ENCODE measurements at places on chromosomes 4 and X.

DNA sequence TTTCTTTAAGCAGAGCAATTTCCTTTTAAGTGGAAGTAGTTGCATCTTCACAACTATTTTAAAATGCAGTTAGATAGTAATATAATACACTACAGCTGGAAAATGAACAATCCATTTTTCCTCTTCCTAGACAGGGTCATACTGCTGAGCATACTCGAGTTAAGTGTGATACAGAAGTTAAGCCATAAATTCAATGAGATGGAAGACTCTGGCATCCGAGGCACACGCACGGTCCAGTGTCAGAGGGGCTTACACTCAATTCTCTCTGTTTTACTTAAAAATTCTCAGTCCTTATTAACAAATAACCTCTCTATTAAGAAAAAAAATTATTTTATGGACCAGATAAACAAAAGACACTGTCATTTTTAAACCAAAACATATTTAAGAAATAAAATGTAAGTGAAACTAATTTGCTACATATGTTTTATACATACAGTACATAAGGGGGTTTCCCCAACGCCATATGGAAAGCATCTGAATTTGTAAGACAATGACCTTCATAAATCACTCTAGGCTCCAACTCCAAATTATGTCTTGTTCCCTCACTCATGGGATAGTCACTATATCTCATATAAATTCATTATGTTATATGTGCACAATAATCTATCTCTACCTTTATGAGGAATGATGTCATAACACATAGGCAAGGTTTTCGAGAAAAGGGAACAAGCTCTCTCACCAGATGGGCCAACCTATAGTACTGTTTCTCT is 315.3 kb downstream of the PAPSS1 start:
- DNase-seq = no peak

DNA sequence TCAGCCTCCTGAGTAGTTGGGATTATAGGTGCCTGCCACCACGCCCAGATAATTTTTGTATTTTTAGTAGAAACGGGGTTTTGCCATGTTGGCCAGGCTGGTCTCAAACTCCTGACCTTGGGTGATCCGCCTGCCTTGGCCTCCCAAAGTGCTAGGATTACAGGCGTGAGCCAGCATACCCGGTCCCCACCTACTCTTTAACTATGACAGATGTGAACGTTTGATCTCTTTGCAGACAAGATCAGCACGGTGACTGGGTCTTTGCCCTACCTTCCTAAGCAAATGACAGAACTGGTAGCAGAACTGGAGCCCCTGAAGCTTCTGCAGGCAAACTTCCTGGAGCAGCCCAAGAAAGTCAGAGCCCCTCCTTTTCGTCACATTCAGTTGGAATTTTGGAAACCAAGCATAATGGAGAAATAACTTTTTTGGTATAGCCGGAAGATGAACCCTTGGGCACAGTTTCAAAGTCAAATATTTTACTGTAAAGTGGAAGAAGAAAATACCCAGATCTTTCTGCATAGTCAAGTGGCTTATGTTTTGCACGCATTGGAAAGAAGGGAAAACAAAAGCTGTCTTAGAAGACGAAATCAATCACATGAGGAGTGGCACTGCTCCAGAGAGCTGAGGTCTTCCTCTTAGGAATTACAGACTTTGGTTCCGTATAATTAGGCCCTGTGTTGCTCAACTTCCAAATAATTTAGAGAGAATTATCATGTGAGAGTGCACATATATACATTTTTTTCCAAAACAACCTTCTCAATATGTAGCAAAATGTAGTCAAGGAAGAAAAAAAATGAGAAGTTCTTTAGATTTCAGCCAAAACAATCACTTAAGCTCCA is 90.6 kb downstream of the SORBS2 start:
- no peak for DNase-seq

GRCh38 chr4:168853770-168854169 is 156.3 kb downstream of the CBR4 start:
- DNase-seq = no peak

DNA sequence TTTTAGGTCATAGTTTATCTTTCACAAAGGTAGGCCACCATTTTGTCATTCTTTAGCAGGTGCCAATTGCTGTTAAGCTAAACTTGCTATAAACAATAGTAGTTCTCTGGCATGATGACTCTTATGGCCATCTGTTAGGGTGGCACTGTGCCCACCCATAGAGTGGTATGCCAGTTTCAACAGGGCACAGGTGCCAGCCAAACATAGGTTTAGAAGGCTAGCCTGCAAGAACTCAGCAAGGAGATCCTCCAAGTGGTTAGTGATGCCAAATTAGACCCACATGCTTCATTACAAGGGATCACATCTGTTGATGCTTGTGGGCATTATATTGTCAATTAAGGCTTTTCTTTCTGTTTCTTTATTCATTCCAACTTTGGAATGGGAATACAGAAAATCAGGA is 204.5 kb downstream of the FMR1NB start:
- no peak for DNase-seq

- no peak for DNase-seq
Measured at GRCh38 chrX:154840856-154841255, 6.4 kb upstream of the SMIM9 start.

- no peak for DNase-seq
Measured at GRCh38 chrX:19863857-19864223, 23.6 kb downstream of the SH3KBP1 start.

DNA sequence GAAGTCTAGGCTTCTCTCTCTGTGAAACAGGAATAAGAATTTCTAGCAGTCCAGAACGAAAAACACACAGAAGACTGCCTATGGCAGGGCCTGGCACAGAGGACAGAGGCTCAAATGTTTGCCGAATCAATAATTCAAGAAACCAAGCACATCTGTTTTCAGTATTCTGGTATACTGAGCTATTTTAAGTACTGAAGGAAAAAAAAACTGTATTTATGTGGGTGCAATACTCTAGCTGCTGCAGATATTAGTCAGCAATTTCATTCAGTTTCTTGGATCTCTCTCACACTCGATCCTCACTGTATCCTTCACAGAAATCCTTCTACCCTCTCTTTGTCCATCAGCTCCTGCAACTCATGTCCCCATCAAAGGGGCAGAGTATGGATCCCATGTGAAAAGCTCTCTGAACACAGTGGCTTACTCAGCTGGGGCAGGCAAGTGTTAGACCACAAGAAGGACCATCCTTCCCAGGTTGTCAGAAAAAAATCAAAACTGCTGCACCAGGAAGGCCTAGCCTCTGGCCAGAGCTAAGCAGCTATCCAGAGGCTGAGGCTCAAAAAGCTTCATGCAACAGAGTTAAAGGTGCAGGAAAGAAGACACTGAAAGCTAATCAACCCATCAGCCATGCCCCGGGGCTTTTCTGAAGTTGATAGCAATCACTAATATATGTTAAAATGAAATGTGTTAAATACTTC is 9.1 kb upstream of the USO1 start:
- no peak for DNase-seq

GRCh38 chrX:109830157-109830703 is 97.2 kb upstream of the ACSL4 start:
- no peak for DNase-seq

GRCh38 chr4:152374606-152375285 is 161.1 kb downstream of the FBXW7 start:
- DNase-seq = no peak

GRCh38 chr4:3193531-3194203 is 55.3 kb upstream of the MSANTD1 start:
- no peak for DNase-seq

GRCh38 chr4:2292646-2293108 is 30.8 kb upstream of the MXD4 start:
- no peak for DNase-seq

GRCh38 chrX:122945328-122945727 is 238.8 kb upstream of the GRIA3 start:
- DNase-seq = no peak

- DNase-seq = no peak
Measured at GRCh38 chr4:158020734-158021346, 152.0 kb downstream of the GASK1B start.

DNA sequence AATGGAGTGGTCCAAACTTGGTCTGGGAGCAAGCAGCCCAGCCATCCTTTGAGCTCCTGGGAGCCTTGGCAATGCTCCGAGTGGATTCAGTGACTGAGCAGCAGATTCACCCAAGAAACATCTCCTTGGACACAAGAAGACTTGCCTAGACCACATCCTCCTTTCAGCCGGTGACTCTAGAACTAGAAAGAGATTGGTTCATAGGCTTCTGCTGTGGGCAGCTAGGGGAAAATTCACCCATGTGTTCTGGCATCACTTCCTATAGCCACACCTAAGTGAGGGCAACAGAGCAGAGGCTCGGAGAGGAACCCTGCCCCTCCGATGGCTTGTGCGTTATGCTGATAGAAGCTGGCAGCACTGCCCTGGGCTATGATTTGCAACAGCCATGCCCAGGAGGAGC is 16.0 kb downstream of the ZNF275 start:
- no peak for DNase-seq

DNA sequence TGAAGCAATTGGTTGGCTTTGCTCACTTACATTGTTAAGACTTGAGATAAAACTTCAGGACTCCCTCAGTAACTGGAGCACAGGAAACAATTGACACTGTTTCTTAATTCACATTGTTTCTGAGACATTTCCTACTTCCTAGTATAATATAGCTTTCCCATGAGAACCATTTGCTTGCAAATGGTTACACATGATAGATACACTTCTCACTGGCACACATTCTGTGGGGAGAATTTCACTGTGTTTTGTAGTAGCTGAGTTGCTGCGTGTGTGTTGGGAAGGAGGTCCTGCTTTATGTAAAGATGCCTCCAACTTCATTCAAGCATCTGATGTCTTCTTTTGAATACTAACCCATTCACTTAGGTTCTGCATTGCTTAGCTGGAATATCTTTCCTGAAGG is 85.3 kb upstream of the SLC4A4 start:
- DNase-seq = no peak

- no peak for DNase-seq
Measured at GRCh38 chr4:84565951-84566350, 17.0 kb upstream of the CDS1 start.

DNA sequence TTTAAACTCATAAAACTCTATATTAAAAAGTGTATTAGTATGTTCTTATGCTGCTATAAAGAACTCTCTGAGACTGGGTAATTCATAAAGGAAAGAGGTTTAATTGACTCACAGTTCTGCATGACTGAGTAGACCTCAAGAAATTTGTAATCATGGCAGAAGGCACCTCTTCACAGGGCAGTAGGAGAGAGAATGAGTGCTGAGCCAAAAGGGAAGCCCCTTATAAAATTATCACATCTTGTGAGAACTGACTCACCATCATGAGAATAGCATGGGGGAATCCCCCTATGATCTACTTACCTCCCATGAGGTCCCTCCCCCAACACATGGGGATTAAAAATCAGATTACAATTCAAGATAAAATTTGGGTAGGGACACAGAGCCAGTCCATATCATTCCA is 463.2 kb downstream of the KLHL13 start:
- no peak for DNase-seq

GRCh38 chrX:107602694-107603239 is 25.5 kb upstream of the PRPS1 start:
- no peak for DNase-seq

DNA sequence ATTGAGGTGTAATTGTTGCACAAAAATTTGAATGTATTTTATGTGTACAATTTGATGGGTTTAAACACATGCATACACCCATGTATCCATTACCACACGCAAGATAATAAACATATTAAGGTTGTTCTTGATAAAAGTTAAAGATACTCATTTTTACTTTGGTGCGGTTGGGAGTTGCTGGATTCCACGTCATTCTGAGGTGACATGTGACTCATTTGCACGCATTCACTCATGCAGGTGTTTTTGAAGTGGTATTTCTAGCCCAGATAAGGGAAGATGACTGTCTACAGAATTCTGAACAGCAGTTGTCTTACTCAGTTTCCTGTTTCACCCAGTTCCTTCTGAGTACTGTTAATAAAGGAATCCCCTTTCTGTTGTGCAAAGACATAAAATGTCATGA is 142.0 kb downstream of the RTL3 start:
- peak; percentile 18 for DNase-seq

- DNase-seq = no peak
Measured at GRCh38 chr4:2105559-2105958, 46.4 kb downstream of the NAT8L start.

DNA sequence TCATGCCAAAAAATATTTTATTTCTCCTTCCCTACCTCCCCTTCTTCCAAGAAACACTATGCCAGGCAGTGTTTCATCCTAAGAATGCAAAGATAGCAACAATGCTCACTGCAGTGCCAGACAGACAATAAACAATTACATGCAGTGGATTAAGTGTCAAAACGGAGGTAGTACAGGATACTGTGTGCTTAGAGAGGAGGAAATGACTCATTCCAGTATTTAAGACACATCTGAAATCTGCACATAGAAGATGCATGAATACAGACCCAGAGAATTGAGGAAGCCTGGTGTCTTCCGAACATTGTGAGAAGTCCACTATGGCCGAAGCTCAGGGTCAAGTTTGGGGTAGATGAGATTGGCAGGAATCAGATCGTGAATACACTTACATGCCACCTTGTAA is 326.4 kb downstream of the PPP3CA start:
- no peak for DNase-seq

DNA sequence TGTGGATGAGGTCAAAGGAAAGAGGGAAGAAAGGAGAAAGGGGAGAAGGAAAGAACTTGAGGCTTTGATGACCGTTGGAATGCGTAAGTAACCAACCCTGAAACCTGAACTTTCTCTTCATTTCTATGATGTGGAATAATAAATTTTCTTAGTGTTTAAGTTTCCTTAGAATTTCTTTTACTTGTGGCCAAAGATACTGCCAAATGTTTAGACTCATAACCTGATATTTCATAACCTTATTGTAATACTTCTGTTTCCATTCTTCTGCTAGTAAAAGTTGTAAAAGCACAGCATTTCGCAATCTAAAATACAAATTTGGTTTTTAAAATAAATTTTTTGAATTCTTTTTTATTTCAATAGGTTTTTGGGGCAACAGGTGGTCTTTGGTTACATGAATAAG is 258.5 kb upstream of the GIMD1 start:
- no peak for DNase-seq

DNA sequence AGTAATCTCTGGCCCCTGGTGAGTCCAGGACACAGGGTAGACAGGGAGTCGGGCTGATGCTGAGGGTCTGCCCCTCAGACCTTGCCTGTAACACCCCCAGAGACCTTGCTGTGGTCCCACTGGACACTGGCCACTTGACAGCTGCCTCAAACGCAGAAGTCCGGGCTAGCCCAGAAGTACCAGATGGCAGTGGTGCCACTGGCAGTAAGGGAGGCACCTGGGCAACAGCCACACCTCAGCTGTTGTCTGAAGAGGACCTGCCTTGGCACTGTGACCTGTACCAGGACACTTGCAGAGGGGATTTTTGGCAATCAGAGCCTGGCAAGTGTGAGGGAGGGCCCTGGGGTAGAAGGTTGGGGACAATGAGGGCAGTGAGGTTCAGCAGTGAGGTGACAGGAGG is 63.3 kb upstream of the UXT start:
- no peak for DNase-seq

- DNase-seq = no peak
Measured at GRCh38 chr4:80097400-80098177, 24.6 kb upstream of the ANTXR2 start.

DNA sequence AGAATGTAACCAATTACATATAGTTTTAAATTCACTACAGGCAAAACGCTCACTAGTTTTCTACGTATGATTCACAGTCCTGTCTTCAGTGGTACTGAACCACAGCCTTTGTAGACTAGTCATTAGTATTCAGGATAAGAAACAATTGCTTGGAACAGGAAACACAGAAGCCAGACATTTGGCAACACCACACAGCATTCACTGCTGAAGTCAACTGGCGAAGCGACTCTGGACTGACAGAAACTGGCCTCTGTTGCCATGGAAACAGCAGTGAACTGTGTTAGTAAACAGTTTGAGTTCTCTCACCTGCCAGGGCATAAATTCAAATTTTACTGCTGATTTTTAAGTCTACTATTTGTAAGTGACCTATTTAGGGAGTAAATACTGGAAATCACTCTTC is 57.6 kb downstream of the MAPK10 start:
- DNase-seq = no peak

- no peak for DNase-seq
Measured at GRCh38 chr4:151887031-151887815, 126.4 kb upstream of the GATB start.
